HEK293T (cell line): ENCODE measurements at places on chromosomes 4 and X.
A peak's percentile ranks its signal among the peaks of the same experiment; 100 is the strongest.

- no peak for DNase-seq
Observed at GRCh38 chrX:49250066-49250465, 14.4 kb downstream of the FOXP3 start.

DNA sequence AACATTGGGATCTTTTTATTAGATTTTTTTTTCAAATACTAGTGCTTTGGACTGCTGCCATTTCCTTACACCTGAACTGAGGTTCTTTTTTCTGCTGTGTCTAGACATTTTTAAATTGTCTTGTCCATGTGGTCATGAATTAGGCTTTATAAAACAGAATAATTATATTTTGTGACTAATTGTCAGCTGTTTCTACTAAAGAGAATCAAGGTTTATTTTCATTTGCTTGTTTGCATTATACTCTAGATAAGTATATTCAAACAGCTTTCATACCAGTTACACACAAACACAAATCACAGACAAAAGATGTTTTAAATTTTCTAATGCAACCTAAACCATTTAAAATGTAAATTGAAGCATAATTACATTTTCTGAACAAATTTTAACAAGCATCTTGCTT is 194.7 kb downstream of the GALNTL6 start:
- no peak for DNase-seq

- DNase-seq = no peak
Observed at GRCh38 chr4:141329174-141329569, 108.5 kb downstream of the ZNF330 start.

DNA sequence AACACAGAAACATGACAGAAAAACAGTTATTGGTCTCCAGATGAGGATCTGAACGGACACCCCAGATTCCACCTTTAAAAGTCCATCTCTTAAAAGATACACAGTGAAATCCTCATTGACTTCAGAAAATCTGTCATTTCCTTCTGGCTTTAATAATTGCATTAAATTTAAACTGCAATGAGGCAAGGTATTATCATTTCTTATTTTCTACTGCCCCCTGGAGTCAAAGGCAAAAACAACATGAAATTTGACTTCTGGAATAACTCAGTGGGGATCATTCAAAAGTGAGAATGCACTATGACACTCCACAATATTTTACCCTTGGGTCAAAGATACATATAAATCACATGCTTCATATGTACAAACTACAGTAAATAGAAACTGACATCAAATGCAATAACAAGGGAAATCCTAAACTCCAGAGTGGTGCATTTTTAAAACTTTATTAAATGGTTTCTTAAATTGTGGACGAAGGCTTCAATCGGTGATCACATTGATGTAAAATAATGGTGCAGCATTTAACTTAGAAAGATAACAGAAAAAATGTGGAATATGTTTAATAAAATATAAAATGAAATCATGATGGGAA is 56.4 kb upstream of the SPANXN1 start:
- DNase-seq = peak; percentile 4

GRCh38 chr4:121551271-121551670 is 145.5 kb downstream of the ANXA5 start:
- no peak for DNase-seq

- DNase-seq = no peak
Observed at GRCh38 chr4:39062094-39062769, at the start of gene KLHL5. Gene KLHL5, plus strand, starts transcription at chr4:39062232. Its CDS starts 421 bp downstream, at chr4:39062653.

- no peak for DNase-seq
Observed at GRCh38 chr4:140630246-140630645, 61.5 kb upstream of the UCP1 start.
